ENCODE measurements at places on chromosomes 6 and 20.

DNA sequence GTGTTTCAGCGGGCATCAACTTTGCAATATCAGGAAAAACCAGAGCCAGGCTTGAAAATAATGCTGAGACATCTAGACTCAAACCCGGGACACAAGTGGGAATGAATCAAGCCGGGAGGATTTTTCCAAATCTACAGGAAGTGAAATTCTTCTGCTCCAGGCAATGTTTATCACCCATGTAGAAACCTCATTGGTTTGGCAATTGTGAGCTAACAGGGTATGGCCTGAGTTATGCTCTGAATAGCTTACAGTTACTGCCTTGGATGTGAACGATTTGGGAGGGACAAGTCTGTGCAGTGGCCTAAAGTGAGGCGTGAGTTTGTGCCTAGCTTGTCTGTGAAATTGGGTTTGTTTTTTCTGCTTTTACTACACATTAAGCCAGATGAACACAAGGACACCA is 87.4 kb downstream of the PCSK2 start:
- DNase-seq = no peak

DNA sequence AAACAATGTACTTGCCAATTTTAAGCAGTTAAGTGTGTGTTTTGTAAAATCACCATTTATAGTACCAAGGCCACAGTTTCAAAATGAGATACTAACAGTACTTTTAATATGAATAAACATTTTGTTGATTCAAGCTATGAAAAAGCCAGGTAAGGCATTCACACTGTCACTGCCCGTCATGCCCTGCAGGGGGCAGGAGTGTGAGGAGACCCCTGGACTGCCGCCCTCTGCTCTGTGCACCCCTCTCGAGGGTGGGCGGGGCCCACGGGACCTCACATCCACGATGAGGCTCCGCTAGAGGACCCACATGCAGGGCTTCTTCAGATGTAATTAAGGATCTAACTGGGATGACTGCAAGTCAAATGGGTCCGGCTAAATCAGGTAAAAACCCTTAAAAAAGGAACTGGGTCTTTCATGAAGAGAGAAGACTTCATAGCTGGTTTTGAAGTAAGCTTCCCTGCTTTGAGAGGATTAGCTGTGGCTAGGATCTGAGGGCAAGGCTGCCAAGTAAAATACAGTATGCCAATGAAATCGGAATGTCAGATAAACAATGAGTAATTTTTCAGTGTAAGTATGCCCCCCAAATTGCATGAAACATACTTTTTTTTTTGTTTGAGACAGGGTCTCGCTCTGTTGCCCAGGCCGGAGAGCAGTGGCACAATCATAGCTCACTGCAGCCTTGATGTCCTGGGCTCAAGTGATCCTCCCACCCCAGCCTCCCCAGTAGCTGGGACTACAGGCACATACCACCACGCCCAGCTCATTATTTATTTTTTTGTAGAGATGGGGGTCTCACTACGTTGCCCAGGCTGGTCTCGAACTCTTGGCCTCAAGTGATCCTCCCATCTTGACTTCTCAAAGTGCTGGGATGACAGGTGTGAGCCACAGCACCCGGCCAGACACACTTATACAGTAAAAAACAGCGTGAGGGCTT is 18.7 kb downstream of the DIDO1 start:
- DNase-seq = no peak

- no peak for DNase-seq
Observed at GRCh38 chr6:145087034-145087433, 648.3 kb downstream of the EPM2A start.

- DNase-seq = no peak
Observed at GRCh38 chr20:59925899-59926298, 7.5 kb downstream of the SYCP2 start.

GRCh38 chr6:76694795-76695194 is 622.3 kb upstream of the IMPG1 start:
- no peak for DNase-seq

DNA sequence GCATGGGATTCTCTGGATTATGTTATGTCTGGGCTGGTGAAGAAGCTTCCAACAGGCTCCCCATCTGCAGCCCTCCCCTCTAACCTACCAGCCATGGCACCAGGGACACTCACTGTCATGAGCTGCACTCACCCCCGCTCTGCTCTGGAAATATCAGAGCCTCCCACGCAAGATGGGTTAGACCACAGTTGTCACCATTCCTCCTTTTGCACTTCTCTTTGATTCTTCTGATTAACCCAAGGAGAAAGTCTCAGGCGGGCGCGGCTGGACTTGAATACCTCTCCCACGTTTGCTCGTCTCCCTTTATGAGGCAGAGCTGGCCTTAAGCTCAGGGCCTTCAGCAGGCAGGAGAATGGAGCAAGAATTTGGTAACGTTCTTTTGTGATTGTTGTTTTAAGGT is 128.1 kb downstream of the CEBPB start:
- no peak for DNase-seq

DNA sequence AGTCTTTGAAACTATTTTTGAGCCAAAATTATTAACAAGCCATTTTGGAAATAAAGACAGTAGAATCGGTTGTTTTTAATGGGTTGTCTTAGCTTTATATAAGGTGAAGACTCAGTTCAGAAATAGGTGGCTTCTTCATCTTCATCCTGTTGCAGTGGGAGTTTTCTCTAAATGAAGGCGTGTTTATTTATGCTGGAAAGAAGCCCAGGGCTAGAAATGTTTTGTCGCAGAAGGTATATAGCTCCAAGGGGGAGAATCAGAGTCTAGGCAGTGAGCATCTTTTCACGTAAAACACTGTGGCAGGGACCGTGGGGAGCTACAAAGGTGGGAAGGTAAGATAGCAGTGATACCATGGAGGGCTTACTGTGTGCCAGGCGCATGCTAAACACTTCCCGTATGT is 34.3 kb downstream of the FARS2 start:
- DNase-seq = no peak

GRCh38 chr6:32818867-32819266 is 2.1 kb upstream of the HLA-DOB start:
- DNase-seq = no peak

DNA sequence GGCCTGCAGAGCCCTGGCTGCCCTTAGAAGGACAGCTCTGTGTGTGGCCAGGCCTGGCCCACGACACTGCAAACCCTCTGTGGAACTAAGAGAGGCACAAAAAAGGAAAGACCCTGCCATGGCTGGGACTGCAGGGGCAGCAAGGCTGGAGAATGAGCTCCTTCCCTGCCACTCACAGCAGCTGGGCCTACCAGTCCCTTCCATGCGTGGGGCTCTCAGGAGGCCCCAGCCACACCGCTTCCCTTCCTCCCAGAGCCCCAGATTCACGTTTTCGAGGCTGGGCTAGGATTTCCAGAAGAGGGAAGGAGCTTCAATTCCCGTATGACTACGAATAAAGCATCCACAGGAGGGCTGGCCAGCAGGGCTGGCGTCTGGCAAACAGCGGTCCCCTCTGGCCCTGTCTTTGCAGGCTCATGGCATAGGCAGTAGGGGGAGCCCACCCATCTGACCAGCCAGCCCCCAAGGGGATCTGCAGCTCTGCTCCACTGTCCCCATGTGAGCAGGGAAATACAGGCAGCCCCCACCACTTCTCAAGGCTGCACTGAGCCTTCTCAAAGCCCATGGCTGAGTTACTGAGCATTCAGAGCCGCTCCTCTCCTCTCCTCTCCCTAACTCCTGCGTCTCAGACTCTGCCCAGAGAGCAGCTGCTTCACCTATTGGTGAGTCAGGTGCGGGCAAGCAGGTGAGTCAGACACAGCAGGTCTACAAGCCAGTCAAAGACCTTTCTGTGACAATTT is 53.1 kb downstream of the NINL start:
- no peak for DNase-seq

GRCh38 chr6:10163203-10163962 is 251.5 kb downstream of the TFAP2A start:
- DNase-seq = no peak

DNA sequence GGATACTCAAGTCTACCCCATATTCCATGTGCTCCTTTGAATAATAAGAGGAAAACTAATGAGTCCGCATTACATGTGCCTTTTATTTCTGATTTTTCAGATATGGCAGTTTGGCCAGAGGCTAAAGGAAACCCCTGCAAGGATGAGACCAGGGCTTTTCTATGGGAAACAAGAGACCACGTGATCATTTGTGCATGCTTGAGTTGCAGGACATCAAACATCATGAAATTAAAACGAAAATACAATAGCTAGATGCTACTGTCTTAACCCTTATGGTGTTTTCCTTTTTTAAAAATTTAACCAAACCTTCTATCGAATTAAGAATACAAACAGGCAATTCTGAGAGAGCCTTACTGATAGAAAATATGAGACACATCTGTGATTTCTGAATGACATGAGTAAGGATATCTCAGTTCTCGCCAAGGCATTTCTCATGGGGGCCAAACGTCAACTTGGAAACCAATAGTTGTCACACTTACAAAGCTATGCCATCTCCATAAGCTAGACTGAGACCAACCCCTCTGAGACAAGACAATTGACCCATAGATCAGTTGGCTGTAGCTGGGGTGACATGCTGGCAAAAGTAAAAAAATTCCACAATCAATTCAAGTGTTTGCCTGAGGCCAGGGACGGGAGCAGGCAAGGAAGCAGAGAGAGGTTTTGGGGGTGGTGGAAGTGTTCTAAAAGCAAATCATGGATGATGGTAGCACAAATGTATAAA is 52.8 kb downstream of the RIPOR2 start:
- no peak for DNase-seq

DNA sequence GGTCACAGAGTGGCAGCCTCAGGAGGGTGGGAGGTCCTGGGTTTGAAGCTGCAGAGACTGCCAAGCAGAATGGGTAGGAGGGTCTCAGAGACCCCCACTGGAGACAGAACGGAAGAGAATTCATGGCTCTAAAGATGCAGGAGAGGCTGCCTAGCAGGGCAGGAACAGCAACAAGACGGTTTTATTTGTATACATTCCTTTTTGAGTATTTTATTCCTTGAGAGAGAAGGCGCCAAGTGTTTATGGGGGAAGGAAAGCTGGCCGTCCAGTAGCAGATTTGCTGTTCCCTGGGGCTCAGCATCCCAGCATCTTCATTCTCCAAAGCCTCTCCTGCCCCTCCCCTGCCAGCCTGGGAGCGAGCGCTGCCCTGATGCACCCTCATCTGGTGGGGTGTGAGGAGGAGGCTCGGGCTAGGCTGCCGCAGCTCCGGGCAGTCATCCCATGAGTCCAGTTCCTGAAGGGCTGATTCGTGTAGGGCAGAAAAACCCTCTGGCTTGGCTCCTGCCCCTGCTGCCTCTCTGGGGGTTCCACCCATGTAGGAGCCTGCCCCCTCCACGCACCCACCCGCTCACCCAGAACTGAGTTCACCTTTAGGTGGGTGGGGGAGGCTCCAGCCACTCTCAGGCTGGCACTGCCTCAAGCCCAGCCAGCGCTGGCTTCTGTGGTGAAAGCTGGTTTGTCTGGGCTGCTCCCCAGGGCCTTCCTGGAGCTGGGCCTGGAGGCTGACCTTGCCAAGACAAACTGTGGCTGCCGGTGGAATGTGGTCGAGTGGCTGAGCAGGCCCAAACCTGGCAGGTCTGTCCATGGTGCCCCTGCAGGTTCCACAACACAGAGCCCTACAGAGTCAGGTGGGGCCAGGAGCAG is 32.4 kb downstream of the CPXM1 start:
- DNase-seq = no peak

DNA sequence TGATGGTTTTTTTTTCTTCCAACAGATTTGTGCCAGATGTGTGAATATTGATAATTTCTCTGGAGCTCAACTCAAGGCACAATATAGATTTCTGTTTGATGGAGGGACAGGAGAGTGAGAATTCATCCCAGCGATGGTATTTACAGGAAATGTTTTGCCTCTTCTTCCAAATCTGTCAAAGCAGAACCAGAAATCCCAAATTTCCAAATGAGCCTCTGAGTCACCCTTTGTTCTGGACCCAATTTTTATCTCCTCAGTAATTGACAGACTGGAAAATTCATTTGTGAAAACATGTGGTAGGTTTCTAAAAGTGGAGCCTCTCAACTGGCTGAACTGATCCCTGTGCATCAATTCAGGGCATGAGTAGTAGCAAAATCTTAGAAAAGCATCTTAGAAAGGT is 223.2 kb upstream of the TSHZ2 start:
- no peak for DNase-seq

DNA sequence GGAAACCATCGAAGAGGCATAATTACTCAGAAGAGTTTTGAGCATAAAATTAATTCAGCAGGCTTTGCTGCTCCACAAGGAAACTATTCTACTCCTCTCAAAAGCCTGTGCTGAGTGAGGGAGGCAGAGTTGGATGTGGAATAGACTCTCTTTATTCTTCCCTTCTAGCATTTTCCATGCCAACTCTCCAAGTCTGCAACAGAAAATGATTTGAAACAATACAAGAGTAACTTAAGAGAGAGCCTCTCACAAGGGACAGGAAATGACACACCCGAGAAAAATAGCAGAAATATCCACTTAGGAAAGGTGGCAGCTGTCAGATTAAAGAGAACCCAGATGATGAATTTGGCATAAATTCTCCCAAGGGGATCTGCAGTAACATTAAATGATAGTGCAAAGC is 26.3 kb upstream of the LAMP5 start:
- DNase-seq = no peak

DNA sequence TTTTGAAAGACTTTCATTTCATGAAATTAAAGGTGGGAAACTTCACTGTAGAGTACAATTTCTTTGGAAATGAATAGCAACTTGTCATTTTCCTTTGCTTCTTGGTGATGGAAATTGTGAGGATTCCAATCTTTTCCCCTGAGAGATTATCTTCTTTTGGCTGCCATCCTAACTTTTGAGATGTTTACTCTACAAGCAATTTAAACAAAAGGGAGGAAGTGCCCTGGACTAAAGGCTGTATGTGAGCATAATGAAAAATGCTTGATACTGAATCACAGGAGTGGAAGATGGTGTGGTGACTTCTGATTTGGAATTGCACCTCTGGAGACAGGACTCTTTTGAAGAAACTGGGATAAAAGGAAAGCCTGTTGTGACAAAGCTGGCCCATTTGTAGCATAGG is 43.1 kb upstream of the JAG1 start:
- DNase-seq = no peak

Data from GDM1 (cell line).